Activated CD8-positive, alpha-beta memory T cell treated with anti-CD3 and anti-CD28 coated beads for 1 hour (primary cell): ENCODE measurements at places on chromosomes 5 and 9.

- no peak for DNase-seq
These were observed 61.4 kb upstream of the ANKH start for GRCh38 chr5:14932902-14933469.

DNA sequence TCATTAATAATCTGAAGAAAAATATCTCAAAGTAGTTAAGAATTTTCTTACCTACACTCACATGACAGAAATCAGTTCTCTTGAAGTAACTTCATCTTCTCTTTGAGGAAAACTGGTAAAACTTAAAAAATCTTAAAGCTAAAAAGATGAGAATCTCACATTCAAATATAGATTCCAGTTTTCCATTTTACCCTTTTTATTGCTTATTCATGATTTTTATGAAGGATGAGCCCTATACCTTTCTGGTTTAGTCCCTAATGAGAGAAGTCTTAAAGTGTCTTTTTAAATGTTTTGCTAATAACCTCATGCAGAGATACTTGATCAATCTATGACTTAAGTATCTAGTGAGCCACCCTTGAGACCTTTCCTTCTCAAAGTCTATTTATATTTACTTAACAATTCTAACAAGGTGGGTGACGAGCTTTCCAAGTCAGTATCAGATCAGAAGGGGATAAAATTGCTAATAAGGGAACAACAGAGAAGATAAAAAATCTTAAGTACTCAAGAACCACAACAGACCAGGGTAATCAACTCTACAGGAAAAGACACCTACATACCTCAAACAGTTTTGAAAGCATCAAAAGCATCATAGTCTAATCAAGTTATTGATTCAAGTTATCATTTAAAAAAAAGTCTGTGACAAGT is 2.6 kb downstream of the IARS1 start:
- no peak for DNase-seq

DNA sequence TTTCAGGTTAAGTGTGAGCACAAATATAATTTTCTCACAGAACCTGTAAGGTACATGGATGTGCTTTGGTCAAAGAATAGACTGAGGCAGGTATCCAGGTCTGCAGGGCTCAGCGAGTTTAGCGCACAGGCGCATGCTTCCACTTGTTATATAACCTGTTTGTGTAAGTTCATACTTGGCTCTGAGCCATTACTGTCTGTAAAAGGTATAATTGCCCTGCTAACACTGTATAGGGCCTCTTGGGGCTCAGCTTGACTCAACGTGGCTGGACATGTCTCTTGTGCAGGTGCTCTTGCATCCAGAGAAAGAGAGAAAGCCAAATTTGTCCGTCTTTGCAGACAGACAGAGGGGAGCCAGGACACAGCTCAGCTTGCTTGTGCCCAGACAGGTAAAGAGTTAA is 759.6 kb downstream of the MTRR start:
- no peak for DNase-seq

DNA sequence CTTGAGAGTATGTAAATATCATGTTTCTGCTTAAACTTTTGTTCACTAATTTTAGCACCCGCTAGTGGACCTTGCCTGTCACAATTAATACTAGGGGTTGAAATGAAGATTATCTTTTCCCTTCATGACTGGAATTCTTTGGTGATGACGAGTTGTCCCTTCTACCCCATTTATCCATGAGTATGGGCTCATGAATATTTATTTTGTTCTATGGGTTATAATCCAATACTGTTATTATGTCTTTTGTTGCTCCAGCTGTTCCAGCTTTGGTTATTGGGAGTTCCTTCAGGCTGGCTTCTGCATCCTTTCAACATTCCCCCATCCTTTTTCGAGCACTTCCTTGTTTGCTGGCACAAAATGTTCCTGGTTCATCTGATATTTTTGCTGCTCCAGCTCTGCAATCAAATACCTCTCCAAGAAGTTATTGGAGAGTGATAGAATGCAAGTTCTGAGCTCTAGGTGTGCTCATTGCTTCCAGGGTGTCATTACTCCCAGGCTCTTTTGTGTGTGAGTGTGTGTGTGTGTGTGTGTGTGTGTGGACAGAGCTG is 19.7 kb upstream of the ARHGEF28 start:
- no peak for DNase-seq

GRCh38 chr5:136364307-136364706 is 1.0 kb downstream of the TRPC7 start:
- no peak for DNase-seq

DNA sequence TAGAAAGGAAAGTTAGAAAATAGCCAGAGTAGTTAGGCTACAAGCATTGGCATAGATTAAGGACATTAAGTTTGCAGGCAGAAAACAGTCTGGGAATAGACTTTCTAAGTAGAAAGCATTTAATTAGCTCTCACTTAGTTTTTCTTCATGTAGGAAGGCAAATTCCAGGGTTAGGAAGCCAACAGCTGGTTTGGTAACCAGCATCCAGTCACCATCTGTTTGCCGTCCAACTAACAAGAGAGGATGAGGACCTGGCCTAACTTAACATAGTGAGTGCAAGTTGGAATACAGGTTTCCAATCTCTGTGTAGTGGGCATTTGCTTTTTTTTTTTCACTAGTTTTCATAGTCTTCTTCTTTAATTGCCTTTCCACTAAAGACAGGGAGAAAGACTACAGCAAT is 121.7 kb upstream of the NR3C1 start:
- DNase-seq: no peak

- DNase-seq: no peak
These were observed 442.2 kb upstream of the GRAMD2B start for GRCh38 chr5:125981016-125981415.

DNA sequence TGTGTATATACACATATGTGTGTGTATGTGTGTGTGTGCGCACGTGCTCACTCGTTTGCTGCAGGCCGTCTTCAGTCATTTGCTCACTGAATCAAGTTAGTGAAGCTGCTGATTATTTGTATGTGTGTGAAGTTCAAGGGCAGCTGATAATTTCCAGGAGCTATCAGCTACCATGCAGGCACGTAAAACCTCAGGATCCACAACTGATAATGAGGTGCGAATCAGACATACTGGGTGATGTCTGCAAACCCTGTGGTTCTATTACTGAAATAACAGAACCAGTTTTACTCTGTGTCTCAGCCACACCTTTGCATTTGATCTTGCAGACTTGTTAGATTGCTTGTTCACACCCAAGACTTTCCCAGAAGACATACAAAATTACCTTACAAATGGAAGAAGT is 257.6 kb downstream of the TAF11L14 start:
- DNase-seq: no peak

GRCh38 chr5:90876366-90876765 is 317.8 kb downstream of the ADGRV1 start:
- DNase-seq: no peak

- DNase-seq: no peak
These were observed 4.8 kb downstream of the CWC27 start for GRCh38 chr5:64773533-64773932.

GRCh38 chr5:168301593-168302390 is 10.3 kb downstream of the WWC1 start:
- DNase-seq: no peak
